ENCODE measurements at places on chromosomes 6 and 20.

DNA sequence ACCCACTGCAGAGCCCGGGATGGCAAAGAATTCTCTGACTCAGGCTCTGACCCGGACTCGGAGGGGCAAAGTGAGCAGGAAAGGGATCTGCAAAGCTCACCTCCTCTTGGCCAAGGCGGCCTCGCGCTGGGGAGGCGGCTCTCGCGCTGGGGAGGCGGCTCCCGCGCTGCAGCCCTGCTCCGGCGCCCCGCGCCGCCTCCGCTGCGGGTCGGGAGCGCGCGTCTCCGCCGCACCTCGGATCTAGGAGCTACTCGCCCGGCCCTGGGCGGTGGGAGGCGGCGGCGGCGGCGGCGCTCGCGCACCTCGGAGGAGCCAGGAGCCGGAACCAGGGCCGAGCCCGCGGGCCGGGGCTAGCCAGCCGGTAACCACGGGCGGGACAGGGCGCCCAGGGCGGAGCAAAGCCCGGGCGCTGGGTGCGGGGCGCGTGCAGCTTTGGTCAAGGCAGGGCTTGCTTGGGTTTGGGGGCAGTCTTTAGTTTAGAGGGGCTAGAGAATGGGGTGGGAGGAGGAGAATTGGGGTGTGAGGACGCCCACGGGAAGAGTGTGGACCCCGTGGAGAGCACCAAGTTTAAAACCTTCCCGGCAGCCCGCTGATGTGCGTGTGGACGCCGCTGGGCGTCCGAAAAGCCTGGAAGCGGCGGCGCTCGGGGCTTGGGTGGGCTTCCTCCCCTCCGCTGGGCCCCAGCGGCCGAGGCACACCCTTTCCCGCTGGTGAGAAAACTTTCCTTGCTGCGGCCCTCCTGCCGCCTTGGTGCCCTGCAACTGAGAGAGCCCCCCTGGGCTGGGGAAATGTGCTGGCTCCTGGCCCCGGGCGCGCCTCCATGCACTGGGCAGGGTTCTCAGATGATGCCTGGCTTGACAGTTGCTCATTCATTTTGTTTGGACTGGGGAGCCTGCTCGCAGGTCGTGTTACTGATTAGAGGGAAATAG, at the start of gene MRAP2:
Gene MRAP2 (plus strand): TSS at position 250 of the 929 bp plus-strand sequence. CDS start 21,547 bp downstream, outside the sequence.
- DNase-seq, result no peak

GRCh38 chr20:54938707-54939106, 463.3 kb downstream of the DOK5 start:
- DNase-seq, result no peak

GRCh38 chr6:111805511-111806164, 67.6 kb downstream of the FYN start:
- DNase-seq, result no peak

- DNase-seq, result no peak
Observed at GRCh38 chr20:62605236-62605943, 36.9 kb upstream of the SLCO4A1 start.

GRCh38 chr6:7324520-7324919, 11.5 kb upstream of the SSR1 start:
- no peak for DNase-seq

DNA sequence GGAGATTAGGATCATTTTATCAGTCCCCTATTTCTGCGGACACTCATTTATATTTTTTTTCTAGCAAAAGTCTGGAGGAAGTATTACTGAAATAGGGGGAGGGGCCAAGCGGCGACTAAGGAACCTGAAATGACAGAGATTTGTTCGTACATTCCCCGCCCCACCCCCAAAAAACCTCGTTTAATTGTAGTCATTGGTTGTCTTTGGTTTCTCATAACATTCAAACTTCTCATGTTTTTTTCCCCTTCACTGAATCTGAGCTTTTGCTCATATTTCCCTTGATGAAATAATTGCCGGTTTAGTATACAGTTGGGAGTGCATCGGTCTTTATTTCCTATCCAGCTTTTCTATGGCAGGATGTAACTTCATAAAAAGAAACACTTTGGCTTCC, 768 bp upstream of the FYN start:
- DNase-seq, result no peak

GRCh38 chr6:89610149-89610642, 28.4 kb downstream of the LYRM2 start:
- peak; percentile 42 for DNase-seq

DNA sequence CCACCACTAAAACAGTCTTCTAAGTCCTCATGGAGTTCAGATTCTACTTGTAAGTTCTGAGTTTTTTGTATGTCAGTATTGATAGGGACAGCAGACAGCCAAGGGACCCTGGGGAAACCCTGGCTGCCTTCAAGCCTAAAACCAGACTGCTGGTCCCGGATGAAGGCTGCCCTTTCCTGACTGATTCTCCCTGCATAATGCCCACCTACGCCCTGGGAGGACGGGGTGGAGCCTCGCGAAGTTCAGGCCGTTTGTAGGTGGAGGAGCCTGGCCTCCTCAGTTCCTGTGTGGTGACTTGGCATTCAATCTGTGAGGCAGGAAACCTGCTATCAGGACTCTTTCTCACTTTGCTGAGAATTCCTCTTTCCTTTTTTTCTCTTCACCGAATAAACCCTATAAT, 120.3 kb upstream of the LGSN start:
- DNase-seq, result no peak

GRCh38 chr6:168413856-168414255, 27.1 kb upstream of the SMOC2 start:
- no peak for DNase-seq
